ENCODE measurements at places on chromosomes 4 and X.
A peak's percentile ranks its signal among the peaks of the same experiment; 100 is the strongest.

DNA sequence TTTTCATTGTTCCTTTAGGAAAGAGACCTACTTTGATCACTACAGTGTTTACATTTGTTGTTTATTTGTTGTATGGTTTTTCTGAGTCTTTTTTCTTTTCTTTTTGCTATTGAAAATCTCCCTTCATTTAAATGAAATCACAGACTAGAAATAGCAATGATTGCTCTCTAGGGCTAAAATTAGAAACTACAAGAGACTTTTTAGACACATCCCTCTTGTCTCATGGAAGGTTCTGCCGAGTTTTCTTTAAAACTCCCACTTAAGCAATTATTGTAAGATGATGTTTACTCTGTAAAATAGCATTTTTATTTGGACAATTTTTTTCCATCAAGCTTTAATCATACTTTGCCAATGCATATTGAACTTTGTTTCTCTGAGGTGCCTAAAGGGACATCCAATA is 136.6 kb downstream of the PALLD start:
- DNase-seq, result no peak

- no peak for DNase-seq
Observed at GRCh38 chr4:133759428-133759827, 442.2 kb downstream of the PABPC4L start.

GRCh38 chrX:104564921-104565703 is 887 bp upstream of the IL1RAPL2 start:
- DNase-seq, result no peak

- no peak for DNase-seq
Observed at GRCh38 chrX:20139966-20140365, 1.7 kb downstream of the EIF1AX start.

DNA sequence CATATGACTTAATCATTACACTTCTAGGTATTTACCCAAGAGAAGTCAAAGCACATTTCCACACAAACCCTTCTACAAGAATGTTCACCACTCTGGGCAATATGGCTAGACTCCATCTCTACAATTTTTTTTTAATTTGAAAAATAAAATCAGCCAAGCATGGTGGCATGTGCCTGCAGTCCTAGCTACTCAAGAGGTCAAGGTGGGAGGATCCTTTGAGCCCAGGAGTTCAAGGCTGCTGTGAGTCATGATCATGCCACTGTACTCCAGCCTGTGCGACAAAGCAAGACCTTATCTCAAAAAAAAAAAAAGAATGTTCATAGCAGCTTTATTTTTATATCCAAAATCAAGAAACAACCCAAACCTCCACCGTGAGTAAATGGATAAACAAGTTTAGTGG is 70.3 kb upstream of the MBNL3 start:
- DNase-seq, result no peak

DNA sequence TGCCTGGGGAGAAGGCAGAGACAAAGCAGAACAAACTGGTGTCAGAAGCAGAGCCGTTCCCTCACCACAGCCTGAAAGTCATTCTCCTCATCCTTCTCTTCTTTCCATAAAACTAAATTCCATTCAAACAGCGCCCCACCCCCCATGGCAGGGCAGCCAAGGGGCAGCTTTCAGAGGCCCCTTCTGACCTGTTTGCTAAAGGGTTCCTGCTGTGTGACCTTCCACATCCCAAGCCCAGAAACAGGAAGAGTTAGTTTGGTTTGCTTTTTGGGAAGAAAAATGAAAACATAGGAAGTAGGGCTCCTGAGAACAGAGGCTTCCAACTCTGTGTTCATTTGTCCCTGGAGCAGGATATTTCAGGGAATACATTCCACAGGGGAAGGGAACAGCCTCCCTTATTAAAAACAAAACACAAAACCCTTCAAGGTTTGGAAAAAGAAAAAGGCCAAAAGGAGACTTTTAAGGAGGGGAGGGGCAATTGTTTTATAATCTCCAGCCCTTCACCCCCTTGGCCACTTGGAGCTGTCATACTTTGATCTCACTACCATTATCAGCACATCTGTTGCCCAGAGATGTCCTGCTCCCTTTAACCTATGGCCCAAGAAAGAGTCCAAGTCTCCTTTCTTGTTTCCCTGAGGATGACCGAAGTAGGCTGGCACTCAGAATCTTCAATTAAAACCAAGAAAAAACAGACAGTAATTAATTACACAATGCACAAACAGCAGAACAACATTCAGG is 25.3 kb downstream of the STARD8 start:
- no peak for DNase-seq

DNA sequence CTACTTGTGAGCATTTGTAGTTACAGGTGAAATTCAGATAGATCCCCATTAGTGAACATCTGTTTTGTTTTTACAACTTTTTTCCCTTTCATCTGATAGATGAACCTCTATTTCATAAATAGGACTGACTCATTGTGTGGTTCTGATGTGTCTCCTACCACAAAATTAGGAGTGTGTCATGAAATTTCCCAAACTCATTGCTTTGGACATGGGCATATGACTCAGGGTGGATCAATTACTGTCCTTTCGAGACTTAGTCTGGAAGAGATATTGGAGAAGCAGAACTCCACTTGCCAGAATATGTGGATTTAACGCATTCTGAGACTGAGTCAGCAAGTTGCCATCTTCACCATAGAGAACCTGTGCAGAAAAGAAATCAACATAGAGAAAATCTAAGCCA is 53.5 kb upstream of the PCDH10 start:
- DNase-seq, result no peak

DNA sequence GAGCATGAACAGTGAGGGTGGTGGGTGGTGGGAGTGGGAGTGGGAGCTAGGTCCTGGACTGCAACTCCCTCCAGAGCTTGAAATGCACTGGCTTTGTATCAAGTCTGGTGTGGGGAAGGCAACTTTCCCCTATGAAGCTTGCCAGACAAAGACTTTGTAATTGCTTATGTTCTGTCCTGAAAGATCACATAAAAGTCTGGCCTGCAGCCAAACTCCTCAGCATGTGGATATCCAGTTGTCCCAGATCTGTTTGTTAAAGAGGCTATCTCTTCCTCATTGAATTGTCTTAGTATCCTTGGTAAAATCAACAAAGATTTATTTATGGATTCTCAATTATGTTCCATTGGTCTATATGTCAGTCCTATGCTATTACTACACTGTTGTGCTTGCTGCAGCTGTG is 607.9 kb downstream of the GLUD2 start:
- DNase-seq, result no peak

DNA sequence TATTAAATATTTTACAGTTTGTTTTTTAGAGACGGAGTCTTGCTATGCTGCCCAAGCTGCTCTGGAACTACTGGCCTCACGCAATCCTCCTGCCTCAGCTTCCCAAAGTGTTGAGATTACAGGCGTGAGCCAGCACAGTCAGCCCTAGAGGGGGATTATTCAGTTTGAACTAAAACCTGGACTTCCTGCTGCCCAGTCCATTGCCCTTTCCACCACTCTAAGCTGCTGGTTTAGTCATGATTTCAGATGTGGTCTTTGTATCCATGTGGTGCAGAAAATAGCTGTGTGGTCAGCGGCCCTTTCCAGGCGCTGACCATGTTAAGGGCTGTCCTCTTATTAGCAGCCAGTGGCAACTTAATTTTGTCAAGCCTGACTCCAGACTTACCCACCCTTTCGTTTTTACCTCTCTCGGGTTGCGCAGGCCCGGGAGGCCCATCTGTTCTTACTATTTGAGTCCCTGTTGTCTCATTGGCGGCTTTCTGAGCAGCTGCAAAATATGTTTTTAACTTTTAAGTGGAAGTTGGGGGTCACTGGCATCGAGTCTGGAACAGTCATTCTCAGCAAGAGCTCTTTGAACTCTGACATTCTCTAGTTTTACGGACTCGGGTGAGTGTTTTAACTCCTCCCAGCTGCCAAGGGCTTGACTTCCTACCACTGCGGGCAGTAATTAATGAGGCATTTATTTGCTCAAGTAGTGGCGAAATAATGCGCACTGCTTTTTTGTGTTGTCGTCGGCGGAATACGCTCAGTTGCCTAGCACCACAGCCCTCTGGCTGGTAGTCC is 773 bp upstream of the VMA21 start:
- DNase-seq, result peak; percentile 37

DNA sequence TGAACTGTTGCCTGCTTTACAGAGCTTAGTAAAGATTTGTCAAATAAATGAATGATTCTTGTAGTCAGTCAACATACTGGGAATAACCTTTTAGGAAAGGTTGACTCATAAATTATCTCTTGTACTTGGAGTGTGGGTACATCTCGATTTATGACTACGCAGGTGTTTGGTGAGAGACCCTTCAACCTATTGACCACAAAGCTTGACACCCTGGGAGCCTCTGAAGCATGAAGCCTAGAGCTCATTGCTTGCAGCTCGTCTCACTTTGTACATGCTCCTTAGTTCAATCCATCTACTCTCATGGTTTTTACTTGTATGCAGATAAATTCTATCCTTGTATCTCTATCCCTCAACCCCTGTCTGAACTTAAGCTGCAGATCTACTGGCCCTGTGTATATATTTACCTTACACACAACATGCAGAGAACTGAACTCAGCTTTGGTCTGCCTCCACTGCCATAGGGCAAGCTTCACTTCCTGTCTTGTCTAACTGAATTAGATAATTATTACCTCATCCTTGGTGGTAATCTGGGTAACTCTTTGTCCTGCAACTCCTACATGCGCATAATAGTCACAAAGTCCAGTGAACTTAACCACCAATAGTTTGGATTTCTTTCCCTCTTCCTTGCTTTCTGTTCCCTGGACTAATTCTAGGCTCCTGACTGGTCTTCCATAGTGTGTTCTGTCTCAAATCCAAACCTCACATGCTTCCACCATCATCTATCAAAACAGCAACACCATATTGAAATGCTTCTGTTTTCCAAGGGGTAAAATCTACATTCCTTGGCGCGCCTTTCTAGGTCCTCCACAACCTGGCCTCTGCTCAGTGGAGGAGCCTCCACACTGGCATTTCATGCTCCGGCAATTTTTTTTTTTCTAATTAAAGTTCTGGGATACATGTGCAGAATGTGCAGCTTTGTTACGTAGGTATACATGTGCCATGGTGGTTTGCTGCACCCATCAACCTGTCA is 32.2 kb upstream of the FAT1 start:
- DNase-seq, result no peak

DNA sequence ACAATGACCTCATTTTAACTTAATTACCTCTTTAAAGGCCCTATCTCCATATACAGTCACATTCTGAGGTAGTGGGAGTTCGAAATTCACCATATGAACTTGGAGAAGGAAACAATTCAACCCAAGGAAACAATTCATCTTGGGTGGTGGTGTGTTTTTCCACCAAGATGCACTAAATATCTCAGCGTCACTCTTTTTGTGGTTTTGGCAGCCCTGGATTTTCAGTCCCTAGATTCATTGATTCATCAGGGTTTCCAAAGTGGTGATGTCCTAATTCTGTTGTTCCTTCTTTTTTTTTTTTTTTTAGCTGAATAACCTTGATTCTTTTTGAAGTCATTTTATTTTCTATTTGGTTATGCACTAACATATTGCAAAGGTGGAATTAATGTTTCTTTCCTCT is 162.6 kb upstream of the RAPGEF2 start:
- DNase-seq, result no peak

GRCh38 chrX:71057848-71058530 is 10.1 kb downstream of the SNX12 start:
- DNase-seq, result no peak

DNA sequence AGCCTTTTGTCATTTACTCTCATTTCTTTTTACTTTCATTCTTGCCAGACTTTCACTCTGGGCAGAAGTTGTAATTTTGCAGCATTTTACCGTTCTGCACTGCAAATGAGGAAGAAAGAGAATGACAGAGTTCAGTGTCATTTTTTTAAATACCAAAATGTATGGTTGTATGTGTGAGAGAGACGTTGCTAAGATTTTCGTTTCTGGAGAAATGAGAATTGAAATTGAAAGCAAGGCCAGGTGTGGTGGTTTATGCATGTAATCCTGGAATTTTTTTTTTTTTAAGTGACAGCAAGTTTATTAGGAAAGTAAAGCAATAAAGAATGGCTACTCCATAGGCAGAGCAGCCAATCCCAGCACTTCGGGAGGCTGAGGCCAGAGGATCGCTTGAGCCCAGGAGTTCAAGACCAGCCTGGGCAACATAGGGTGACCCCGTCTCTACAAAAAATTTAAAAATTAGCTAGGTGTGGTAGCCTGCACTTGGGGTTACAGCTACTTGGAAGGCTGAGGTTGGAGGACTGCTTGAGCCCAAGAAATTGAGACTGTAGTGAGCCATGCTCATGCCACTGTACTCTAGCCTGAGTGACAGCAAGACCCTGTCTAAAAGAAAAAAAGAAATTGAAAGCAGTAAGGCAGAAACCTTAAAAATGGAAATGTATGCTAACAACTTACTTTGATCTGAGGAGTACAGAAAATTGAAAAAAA is 12.9 kb downstream of the DCK start:
- no peak for DNase-seq

- DNase-seq, result no peak
Observed at GRCh38 chr4:71222661-71223060, 116.2 kb upstream of the SLC4A4 start.
